Common myeloid progenitor, CD34-positive (primary cell): ENCODE measurements at places on chromosomes 3 and 15.
A peak's percentile ranks its signal among the peaks of the same experiment; 100 is the strongest.

DNA sequence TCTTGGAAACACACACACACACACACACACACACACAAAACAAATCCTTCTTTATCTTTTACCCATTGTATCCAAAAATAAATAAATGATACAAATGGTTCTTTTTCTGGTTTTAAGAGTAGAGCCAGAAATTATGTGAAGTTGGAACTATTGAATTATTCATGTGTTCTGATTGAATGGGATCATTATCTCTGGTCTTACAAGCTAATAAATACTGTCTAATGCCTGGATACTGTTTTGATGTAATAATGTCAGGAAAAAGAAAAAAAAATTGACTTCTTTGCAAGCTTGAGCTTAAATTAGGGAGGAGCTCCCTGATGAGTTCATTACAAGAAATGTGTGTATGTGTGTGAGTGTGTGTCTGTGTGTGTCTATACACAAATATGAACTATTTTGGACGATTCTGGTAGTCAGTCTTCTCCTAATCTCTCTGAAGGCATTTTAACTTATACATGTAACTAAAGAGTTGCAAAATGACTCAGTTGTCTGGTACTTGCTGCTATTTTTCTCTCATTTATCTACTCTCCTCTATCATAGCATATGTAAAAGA is 507.2 kb upstream of the AGTR1 start:
- DNase-seq: no peak

DNA sequence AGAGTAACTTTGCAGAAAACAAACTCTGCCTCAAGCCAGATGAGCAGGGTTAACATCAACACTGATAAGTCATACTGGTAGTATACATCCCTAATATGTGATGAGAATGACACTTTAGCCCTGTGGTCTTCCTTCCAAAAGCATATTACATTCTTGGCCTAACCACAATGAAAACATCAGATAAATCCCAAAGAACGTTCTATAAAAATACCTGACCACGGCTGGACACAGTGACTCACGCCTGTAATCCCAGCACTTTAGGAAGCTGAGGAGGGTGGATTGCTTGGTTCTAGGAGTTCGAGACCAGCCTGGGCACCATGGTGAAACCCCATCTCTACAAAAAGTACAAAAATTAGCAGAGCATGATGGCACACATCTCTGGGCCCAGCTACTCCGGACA is 4.7 kb downstream of the TMCC1 start:
- no peak for DNase-seq

DNA sequence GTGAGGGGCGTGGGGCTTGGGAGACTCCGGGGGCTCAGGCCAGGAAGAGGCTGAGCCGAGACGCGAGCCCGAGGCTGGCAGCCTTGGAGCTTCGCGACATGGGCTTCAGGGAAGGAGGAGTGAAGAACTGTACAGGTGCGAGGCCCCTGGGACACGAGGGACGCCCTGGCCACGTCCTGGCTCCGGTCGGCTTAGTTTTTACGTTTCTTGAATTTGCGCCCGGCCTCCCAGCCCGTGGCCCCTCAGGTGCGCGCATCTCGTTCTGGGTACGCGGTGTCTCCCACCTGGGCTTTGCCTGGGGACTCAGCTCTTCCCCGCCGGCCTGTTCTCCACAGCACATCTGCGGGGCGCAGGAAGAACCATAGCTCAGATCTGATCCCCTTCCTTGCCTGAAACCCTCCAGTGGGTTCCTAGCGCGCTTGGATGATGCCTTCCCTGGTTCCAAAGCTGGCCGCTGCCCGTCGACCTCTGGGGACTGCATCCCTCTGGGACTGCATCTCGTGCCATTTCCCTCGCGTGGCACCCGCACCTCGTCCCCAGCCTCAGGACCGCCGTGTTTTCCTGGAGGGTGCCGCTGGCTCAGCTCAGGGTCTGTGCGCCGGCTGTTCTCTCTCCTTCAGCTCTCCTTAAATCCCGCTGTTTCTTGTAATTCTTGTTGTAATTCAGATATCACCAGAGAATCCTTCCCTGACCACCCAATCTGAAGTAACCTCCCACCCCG is 614 bp downstream of the CHCHD6 start:
- no peak for DNase-seq

DNA sequence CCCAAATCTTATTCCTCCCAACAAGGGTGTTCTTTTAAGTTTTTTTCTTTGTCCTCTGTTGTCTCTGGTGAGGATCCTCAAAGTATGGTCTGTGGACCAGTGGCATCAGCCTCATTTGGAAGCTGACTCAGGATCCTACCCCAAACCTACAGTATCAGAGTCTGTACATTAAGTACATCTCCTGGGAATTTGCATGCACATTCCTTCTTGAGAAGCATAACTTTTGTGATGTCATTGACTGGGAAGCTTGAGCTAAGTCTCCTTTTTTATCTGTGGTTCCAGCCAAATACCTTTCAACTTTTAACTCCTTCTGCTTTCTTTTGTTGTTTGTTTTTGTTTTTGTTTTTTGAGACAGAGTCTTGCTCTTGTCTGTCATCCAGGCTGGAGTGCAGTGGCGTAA is 40.5 kb downstream of the ARMC8 start:
- no peak for DNase-seq

GRCh38 chr3:16604887-16605602 is at the start of gene DAZL:
Gene DAZL (minus strand): TSS chr3:16605423. CDS start chr3:16605205, 218 bp downstream.
- DNase-seq: no peak

DNA sequence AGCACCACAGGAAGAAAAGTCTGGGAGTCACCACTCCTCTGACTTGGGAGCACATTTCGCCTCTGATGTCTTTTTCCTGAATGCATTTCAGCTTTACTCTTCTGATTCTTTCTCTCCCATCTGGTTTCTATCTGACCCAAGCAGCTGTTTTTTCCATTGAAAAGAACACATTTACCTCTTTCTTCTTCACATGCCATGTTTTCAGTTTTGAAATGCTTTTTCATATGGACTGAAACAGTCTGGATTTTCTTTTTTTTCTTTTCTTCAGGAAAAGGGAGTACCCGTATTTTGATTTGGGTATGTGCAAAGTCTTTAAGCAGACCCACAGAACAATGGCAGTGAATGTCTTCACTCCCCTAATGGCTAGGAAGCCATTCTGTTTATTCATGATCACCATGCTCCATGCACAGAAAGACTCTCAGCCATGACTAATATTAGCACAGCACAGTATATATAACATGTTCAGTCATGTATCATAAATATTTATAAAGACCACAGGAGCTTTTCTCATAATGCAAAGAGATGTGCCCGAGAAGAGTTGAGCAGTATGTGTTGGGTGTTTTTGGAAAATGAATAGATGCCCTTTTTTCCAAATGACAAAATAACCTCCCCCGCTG is 82.7 kb upstream of the LRIG1 start:
- no peak for DNase-seq

DNA sequence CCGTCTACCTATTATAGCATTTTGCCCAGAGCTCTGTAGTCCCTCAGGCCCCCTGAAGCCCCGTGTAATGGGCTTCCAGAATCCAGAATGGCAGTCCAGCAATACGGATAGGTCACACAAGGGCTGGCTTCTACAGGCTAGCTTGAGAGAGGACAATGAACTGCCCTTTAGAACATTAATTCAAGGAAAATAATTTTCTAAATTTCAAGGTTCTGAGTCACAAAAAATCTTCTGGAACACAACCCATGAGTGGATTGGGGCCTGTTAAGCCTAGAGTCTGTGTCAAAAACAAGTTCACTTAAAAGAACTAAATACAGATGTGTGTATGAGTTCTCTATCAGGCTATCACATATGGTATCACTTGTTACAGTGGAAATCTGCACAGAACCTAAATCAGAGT is 28.8 kb downstream of the DCP1A start:
- no peak for DNase-seq

DNA sequence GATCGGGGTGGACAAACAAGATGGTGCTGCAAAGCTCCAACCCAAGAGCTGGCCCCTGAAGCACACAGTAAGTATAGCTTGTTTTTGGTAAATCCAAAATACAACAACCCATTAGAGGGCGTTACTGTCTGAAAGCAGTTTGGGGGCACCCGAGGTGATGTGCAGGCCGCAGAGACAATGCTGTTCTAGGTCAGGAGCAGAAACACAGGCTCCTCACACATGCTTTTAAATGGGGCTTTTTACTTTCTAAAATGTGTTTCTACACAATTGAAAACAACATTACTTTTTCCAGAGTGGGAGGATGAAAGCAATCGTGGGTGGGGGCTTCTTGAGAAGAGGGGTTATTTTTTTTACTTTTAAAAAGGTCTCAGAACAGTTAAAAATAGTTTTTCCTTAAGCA is 1029.3 kb upstream of the CFAP20DC start:
- no peak for DNase-seq

GRCh38 chr15:70342141-70342540 is 244.4 kb upstream of the TLE3 start:
- DNase-seq: no peak

- DNase-seq: peak; percentile 5
These were observed 153.7 kb upstream of the ABI3BP start for GRCh38 chr3:101146946-101147345.

- peak; percentile 91 for DNase-seq
These were observed 161.7 kb downstream of the POLR2M start for GRCh38 chr15:57867970-57868798.

- DNase-seq: peak; percentile 25
These were observed 214.5 kb downstream of the ZIC4 start for GRCh38 chr3:147191795-147192385.

GRCh38 chr3:31530960-31531335 is 1.8 kb upstream of the STT3B start:
- DNase-seq: no peak

DNA sequence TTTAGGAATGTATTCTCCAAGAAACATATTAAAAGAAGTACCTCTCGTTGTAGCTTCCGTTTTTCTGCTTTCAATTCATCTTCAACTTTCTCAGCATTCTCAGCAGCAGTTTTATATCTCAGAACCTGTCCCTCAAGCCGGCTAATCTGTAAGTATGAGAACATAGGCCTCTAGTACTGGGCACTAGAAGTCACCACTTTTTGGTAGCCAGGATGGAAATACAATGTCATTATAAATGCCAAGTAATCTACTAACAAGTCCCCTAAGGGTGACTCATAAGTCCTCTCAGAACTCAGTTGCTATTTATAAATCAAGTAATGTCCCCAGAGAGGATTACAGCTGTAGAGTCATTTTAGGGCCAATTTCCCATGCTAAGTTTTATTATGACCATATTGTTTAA is 61.1 kb downstream of the MLH1 start:
- DNase-seq: peak; percentile 8

DNA sequence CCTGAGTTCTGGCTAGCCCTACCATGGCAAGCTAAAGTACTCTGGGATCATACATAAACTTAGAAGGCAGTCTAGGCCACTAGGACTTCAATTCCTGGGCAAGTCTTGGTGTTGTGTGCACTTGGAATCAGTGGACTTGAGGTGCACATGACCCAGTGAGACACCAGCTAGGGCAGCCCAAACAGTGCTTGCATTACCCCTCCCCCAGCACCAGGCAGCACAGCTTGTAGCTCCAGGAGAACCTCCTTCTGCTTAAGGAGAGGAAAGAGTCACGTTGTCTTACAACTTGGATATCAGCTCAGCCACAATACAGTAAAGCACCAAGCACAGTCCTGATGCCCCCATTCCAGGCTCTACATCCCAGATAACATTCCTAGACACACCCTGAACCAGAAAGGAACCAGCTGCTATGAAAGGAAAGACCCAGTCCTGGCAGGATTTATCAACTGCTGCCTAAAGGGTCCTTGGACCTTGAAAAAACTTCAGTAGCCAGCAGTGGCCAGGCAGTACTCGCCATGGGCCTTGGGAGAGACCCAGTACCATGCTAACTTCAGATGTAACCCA is 57.2 kb downstream of the MYO9A start:
- DNase-seq: no peak

GRCh38 chr3:62502315-62503300 is 129.3 kb upstream of the FEZF2 start:
- no peak for DNase-seq

DNA sequence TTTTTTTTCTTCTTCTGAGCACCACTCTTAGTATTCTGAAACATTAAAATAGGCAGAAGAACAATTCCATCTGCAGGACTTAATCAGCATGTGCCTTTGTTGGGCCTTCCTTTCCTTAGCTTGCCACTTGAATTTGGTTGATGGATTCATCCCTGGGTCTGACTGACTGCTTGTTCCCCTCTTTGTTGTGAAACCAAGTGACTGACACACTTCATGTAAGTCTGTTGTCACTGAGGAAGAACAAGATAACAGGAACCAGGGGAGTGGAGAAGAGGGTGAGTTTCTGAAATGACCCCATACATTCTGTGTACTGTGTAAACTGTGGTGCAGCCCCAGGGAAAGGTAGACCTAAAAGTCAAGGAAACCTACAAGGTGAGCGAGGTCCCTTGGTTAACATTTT is 188.7 kb upstream of the TBC1D5 start:
- no peak for DNase-seq

DNA sequence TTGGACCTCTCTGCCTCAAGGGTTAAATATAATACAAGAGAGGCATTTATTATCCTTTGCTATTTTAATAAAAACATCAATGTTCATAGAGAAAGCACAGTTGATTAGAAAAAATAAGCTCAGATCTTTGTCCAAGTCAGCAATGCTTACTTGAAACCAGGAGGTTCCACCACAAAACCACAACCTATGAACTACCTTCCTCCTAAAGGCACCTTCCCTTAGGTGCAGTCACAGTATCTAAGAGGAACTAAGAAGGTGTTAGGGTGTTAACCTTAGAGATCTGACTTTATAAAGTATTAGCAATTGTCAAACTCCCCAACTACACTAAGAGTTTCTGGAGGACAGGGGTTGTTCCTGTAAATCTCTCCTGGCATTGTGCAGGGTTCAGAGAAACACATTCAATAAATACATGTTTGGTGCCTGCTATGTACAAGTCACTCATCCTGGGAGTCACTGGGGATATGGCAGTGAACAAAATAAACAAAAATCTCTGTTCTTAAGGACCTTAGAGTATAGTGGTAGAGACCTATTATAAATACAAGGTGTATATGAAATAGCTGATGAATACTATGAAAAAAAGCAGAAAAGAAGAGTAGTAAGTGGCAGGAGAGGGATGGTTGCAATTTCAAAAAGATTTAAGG is 208.6 kb downstream of the NFKBIZ start:
- DNase-seq: no peak
